ENCODE measurements at places on chromosomes 6 and 20. TPM values are rescaled to one million over a fixed set of nuclear protein-coding genes. Genes with fewer than 3 reads are reported as not detected.

DNA sequence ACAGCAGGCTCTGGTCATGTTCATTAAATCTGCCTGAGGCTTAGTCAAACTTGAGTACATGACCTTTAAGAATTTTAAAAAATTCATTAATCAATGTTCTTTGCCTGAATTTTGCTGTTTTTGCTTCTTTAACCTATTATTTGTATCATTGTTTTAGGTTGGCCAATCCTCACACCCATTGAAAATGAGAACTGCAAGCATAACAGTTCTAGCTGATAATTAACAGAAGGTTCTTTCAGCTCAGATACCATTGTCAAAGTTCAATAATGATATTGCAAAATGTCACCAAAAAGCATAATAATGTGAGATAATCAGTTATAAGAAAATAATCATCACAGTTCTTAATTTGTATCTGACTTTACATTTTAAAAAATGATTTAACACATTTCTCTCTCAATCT is 583.1 kb downstream of the TFAP2A start:
- no peaks in the 10 kb centered on the region for H3K36me3 ChIP-seq
- no peak for DNase-seq
- H3K27me3 ChIP-seq = no peaks in the 10 kb centered on the region
- no peaks in the 10 kb centered on the region for H3K4me1 ChIP-seq

The JAG1 gene
- 278 TPM for total RNA-seq

- DNase-seq = peak; percentile 76
- H3K36me3 ChIP-seq = no peaks in the 10 kb centered on the region
- peak overlapping the region; percentile 45 for H3K27ac ChIP-seq
- peaks cover 16% of the 10 kb centered on the region for H3K4me1 ChIP-seq
- peak overlapping the region; percentile 10 for H3K4me3 ChIP-seq
- no peaks in the 10 kb centered on the region for H3K27me3 ChIP-seq
Measured at GRCh38 chr6:13404228-13404891, 76.0 kb upstream of the TBC1D7 start.

GRCh38 chr6:153618371-153619322 is 420.4 kb upstream of the OPRM1 start:
- no peaks in the 10 kb centered on the region for H3K36me3 ChIP-seq
- H3K4me3 ChIP-seq = no peak overlapping the region
- DNase-seq = no peak
- no peaks in the 10 kb centered on the region for H3K27me3 ChIP-seq
- no peak overlapping the region for H3K27ac ChIP-seq

DNA sequence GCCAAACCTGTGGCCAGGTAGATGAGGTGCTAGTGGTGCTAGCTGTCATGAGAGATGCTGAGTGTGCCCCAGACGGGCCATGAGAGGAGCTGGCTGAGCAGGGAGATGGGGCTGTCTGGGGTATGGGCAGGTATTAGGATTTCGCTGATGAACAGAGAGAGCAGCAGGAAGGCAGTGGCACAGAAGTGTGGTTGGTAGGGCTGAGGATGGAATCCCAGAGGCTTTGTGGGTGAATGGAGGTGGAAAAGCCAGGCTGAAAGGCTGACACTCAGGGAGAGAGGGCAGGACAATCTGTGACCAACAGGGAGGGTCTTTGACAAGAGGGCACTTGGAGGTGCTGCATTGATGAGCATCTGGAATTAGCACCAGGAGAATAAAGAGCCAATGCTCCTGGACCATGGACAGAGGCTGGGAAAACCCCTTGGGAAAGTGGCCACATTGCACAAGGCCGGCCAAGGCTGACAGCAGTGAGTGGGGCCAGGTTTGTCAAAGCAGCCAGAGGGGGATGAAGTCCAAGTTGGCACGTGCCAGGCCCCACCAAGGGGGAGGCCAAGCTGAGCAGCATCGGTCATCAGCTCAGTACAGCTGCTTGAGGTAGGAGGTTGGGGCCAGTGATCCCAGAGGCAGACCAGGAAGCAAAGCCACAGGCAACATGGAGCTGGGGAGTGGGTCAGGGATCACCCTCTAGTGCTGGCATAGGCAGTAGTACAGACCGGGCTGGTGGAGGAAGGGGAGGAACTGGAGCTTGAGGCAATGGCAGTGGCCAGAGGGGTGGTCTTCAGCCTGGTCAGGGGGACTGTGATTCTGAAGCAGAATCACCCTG is 19.7 kb upstream of the SGK2 start:
- DNase-seq = no peak
- H3K4me3 ChIP-seq = no peak overlapping the region
- no peaks in the 10 kb centered on the region for H3K36me3 ChIP-seq
- H3K4me1 ChIP-seq = no peaks in the 10 kb centered on the region
- no peaks in the 10 kb centered on the region for H3K27me3 ChIP-seq
- H3K27ac ChIP-seq = no peak overlapping the region

GRCh38 chr6:126091466-126091865 is 105.1 kb downstream of the TRMT11 start:
- no peak overlapping the region for H3K27ac ChIP-seq
- DNase-seq = no peak
- H3K36me3 ChIP-seq = no peaks in the 10 kb centered on the region
- no peaks in the 10 kb centered on the region for H3K27me3 ChIP-seq
- H3K4me3 ChIP-seq = no peak overlapping the region

The BFSP1 gene
- 4.2 TPM for total RNA-seq

DNA sequence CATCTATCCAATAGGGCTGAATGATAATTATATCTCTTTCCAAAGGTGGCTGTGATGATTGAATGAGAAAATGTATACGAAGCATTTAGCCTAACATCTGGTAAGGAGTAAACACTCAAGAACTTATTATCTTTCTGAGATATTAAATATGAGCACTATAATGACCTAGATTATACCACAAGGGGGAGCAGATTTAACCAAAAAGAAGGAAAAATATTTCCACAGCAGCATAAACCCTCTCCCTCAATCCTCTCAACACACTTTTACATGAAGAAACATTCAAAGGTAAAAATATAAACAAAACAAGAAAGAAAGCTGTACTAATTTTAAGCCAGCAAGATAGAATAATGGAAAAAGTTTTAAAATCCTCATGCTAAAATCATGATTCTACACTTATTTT is 68.4 kb downstream of the SHPRH start:
- H3K36me3 ChIP-seq = no peaks in the 10 kb centered on the region
- H3K27ac ChIP-seq = no peak overlapping the region
- H3K4me1 ChIP-seq = no peaks in the 10 kb centered on the region
- no peaks in the 10 kb centered on the region for H3K27me3 ChIP-seq
- H3K4me3 ChIP-seq = no peak overlapping the region
- DNase-seq = no peak

The RAD21L1 gene
- 0.34 TPM for total RNA-seq

The HLA-DQA1 gene
- not detected for total RNA-seq

DNA sequence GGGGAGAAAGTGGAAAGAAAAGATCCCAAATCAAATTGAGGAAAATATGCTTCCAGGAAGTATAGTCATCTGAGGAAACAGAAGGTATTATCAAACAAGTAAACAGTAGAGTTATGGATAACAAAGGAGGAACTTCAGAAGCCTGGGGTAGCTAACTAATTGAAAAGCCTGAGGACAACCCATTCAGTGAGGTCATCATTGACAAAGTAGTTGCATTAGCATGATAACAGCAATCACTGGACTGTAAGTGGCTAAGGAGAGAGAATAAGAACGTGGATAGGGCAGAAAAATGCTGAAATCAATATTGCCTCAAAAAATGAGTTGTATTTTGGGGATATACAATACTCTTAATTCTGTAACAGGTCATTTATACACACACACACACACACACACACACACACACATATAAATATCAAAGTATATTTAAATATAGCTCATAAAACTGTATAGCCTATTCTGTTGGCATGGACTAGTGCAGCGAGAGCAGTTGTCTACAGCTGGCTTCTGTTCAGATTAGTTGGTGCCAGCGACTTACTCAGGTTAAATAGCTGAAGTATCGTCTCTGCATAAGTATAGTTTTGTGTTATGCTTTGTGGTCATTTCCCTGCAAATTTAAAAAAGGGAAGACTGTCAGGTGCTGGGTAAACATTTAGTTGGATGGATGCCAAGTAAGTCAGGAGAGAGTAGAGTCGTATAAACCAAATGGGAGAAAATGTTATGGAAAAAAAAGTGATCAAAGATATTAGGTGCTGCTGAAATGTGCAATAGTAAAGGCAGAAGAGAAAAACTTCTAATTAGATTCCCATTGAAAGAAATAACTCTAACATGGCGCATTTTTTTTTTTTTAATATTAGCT is 33.8 kb upstream of the CTAGE9 start:
- H3K27ac ChIP-seq = no peak overlapping the region
- H3K27me3 ChIP-seq = no peaks in the 10 kb centered on the region
- H3K4me1 ChIP-seq = peaks cover 3% of the 10 kb centered on the region
- DNase-seq = no peak

DNA sequence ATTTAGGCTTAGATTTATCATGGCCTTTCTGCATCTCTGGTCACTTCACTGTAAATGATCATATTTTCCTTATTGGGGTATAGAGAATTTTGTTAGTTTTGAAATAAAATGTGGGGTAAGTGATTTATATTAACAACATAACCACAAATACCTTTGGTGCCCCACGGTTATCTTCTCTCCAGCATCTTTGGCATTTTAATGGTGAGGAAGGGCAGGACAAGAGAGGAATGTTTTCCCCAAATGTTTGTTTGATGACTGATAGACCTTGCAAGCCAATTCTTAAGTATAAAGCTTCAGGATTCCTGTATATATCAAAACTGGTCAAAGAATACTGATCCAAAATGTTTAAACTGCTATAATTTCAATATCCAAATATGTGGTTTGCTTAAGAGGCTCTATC is 171.6 kb upstream of the SMLR1 start:
- no peaks in the 10 kb centered on the region for H3K27me3 ChIP-seq
- DNase-seq = peak; percentile 57
- H3K4me1 ChIP-seq = no peaks in the 10 kb centered on the region
- H3K36me3 ChIP-seq = no peaks in the 10 kb centered on the region
- H3K27ac ChIP-seq = no peak overlapping the region
- H3K4me3 ChIP-seq = no peak overlapping the region

GRCh38 chr20:61629602-61630390 is 377.7 kb downstream of the CDH4 start:
- H3K4me3 ChIP-seq = no peak overlapping the region
- H3K36me3 ChIP-seq = no peaks in the 10 kb centered on the region
- no peaks in the 10 kb centered on the region for H3K4me1 ChIP-seq
- no peak overlapping the region for H3K27ac ChIP-seq
- no peak for DNase-seq
- no peaks in the 10 kb centered on the region for H3K27me3 ChIP-seq

All from astrocyte (in vitro differentiated cells and primary cell).